Karpas-422 (cell line): ENCODE measurements at places on chromosomes 12 and 14. TPM values are rescaled to one million over a fixed set of nuclear protein-coding genes. Genes with fewer than 3 reads are reported as not detected.

GDF11 gene
- 2.9 and 7.8 TPM in 2 replicates for total RNA-seq

CISTR gene
- not detected in 2 replicates for total RNA-seq

NELL2 gene
- total RNA-seq = 188 and 207 TPM in 2 replicates

OLR1 gene
- not detected in 2 replicates for total RNA-seq

RILPL2 gene
- 1.4 and 3.3 TPM in 2 replicates for total RNA-seq

BAG5 gene
- total RNA-seq = 23.1 and 32.6 TPM in 2 replicates

NINJ2 gene
- total RNA-seq = 1.8 and 2.4 TPM in 2 replicates

SVOP gene
- total RNA-seq = 0.04 TPM in 1 of 2 replicates, not detected in the other

TCL1B gene
- total RNA-seq = 0.37 TPM in 1 of 2 replicates, not detected in the other

C12orf54 gene
- not detected in 2 replicates for total RNA-seq

GDF3 gene
- total RNA-seq = not detected in 2 replicates

GLS2 gene
- total RNA-seq = not detected in 2 replicates

RNASE1 gene
- not detected in 2 replicates for total RNA-seq

PTPRO gene
- total RNA-seq = 0.11 TPM in 1 of 2 replicates, not detected in the other

DNAI7 gene
- total RNA-seq = not detected in 2 replicates

RAPGEF3 gene
- total RNA-seq = 4.4 and 11.9 TPM in 2 replicates

RNASE4 gene
- total RNA-seq = 0.48 and 0.54 TPM in 2 replicates

TTC6 gene
- not detected in 2 replicates for total RNA-seq

SLC10A1 gene
- not detected in 2 replicates for total RNA-seq

VDR gene
- not detected in 2 replicates for total RNA-seq
